ENCODE measurements at places on chromosomes 4 and X.

- DNase-seq: no peak
Observed at GRCh38 chr4:154595807-154596206, 5.3 kb upstream of the FGA start.

DNA sequence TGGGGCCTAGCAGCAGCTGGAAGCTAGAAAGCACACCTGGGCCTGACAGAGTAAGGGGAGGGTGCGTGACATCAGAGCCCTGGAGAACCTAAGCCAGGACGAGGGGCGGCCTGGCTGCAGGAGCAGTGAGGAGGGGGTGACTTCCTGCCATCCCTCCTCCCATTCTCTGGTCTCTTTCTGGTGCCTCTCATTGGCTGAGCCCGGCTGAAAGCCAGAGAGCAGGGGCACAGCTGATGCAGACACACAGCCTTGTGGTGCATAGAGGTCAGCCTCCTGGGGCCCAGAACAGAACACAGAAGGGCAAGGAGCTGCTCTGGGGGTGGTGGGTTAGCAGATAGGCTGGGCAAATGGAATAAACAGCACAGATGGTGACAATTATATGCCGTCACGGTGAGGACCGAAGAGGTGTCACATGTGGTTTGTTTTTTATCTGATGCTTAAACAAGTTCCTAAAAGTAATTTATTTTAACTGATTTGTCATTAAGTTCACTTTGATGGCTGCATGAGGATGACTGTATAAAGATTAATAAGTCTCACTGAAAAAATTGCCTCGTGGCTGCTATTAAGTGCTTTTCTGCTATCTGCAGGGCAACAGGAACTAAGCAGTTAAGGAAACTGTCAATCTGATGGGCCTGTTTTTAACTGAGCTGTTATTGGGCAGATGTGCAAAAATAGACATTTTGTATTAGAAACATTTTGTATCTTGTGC, 102.0 kb downstream of the FNIP2 start:
- no peak for DNase-seq

- peak; percentile 93 for DNase-seq
Observed at GRCh38 chr4:25320773-25321172, 8.2 kb downstream of the ZCCHC4 start.

- no peak for DNase-seq
Observed at GRCh38 chr4:87304745-87305432, 17.8 kb downstream of the HSD17B13 start.

DNA sequence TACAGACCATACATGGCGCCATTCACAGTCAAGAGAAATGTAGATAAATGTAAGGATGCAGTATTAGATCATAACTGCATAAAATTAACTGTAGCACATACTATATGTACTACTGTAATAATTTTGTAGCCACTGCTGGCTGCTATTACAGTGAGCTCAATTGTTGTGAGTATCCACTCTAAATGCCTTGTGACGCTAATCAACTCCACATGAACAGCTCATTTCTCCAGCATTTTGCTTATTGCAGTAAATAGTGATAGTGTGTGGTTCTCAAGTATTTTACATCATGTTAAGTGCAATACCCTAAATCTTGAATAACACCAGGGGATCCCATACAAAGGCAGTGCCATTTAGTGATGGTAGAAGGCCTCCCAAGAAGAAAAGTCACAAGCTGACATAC, 21.2 kb downstream of the FGFBP1 start:
- no peak for DNase-seq

- DNase-seq: peak; percentile 65
Observed at GRCh38 chr4:153488006-153488891, 22.1 kb downstream of the TMEM131L start.
